ENCODE measurements at places on chromosomes 3 and 15. TPM values are rescaled to one million over a fixed set of nuclear protein-coding genes. Genes with fewer than 3 reads are reported as not detected.

DNA sequence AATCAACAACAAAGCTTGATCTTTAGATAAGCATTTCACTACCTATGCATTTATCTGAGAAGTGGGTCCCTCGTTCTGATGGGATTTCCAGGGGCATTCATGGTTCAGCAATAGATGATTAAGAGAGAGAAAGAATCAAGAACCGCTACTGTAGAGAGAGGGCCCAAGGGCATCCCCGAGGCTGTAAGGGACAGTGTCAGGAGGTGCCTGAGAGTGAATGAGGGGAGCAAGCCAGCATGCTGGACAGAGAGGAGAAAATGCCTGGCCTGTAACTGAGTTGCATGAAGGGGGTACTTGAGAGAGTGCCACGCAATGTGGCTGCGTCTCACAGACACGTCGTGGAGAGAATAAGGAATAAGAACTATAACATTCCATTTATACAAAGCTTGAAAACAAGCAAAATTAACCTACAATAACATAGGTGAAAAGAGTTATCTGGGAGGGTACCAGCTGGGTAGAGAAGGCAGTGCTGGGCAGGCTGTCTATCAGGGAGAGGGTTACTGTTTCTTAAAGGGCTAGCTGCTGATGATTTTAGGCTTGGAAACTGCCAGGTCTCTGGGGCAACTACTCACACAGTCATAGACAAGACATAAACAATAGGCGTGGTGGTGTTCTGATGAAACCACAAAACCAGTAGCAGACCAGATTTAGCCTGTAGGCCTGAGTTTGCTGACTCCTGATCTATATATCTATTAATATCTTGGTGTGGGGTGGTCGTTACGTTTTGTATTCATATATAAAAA lies 374.6 kb upstream of the CFAP20DC start:
- no peaks in the 10 kb centered on the region for H3K36me3 ChIP-seq
- peaks cover 4% of the 10 kb centered on the region for H3K27me3 ChIP-seq

PP2D1 gene
- not detected for total RNA-seq

DNA sequence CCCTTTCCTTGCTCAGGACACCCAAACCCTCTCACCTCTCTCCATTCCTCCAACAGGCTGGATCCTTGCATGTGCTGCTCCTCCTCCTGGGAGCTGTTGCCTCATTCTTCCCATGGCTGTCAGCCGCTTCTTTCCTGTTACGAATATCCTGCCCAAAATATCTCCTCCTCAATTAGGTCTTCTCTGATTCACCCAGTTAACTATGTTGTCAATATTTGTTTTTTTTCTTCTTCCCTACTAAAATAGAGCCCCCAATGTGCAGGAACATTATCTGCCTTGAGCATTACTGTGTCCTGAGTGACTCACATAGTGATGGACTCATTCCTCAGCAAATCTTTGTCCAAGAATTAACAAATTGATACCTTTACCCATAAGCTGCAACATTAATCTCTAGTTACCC lies 357.2 kb downstream of the CLSTN2 start:
- no peak overlapping the region for H3K4me3 ChIP-seq
- peaks cover 2% of the 10 kb centered on the region for H3K27me3 ChIP-seq
- H3K27ac ChIP-seq, result no peak overlapping the region
- no peak for DNase-seq

CXCR6 gene
- not detected for total RNA-seq

MST1R gene
- total RNA-seq, result 0.41 TPM

GRCh38 chr3:165502707-165503106 lies 306.5 kb upstream of the SLITRK3 start:
- H3K27ac ChIP-seq, result no peak overlapping the region
- no peaks in the 10 kb centered on the region for H3K27me3 ChIP-seq
- no peaks in the 10 kb centered on the region for H3K4me1 ChIP-seq
- H3K4me3 ChIP-seq, result no peak overlapping the region
- H3K36me3 ChIP-seq, result no peaks in the 10 kb centered on the region

DNA sequence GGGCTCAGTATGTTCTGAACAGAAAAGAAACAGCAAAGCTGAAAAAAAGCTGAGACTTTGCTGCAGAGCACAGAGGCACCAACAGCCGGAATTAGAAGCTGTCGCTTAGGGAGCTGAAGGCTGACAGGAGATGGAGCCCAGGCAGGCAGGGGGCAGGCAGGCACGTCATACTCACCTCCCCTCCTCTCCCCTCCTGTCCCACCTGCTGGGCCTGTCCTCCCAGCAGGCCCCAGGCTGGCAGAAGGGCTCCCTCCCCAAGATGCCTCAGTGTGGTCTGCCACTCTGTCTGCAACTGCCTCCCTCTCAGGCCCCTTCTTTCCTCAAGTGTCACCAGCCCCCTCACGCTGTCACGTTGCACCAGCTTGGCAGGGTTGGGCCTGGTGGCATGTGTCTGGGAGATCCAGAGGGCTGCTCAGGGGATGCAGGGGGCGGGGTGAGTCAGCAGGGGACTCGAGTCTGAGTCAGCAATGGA lies 3.2 kb upstream of the ANKRD63 start:
- no peak overlapping the region for H3K4me3 ChIP-seq
- H3K27me3 ChIP-seq, result peaks cover 4% of the 10 kb centered on the region
- H3K27ac ChIP-seq, result peak overlapping the region; percentile 31
- peaks cover 2% of the 10 kb centered on the region for H3K36me3 ChIP-seq
- DNase-seq, result no peak

DNA sequence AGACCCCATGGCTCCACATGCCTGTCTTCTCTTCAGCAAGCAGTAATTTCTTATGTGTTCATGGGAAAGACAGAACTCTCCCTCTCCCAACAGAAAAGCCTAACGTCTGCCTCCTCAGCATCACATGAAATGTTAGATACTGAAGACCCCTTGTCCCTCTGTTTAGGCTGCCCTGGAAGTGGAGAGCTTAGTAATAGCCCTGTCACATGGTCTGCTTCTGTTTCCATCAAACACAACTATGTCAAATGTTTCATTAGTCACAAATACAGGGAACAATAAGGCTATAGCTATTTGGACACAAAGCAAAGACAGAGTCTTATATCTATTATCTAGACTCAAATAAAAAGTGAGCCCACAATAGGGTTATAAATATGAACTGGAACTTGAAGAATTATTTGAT lies 190.3 kb upstream of the TRIM42 start:
- no peaks in the 10 kb centered on the region for H3K4me1 ChIP-seq
- no peak for DNase-seq
- H3K27ac ChIP-seq, result no peak overlapping the region

DNA sequence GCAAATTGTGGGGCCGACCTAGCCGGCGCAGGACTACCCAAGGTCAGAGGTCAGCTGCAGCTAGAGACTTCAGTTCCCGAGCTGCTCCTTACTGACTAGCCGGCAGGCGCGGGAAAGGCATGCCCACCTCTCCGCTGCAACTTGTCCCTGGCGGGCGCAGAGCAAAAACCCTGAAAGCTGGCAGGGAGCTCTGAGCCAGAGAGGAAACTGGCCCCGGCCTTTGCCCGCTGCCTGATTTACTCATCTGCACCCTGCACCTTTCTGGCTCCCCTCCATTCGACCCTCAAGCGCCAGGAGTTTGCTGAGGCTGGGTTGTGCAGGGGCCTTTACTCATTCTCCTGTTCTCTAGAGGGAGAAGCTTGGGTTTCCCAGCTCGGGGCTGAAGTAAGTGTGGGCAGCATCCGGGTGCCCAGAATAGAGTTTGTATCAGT lies 1.5 kb downstream of the ZIC4 start:
- peaks cover 84% of the 10 kb centered on the region for H3K27me3 ChIP-seq
- H3K4me3 ChIP-seq, result no peak overlapping the region
- peaks cover 12% of the 10 kb centered on the region for H3K36me3 ChIP-seq

ZNF502 gene
- 1.0 TPM for total RNA-seq

STAC gene
- total RNA-seq, result not detected

GRCh38 chr3:173275740-173276139 lies 121.8 kb upstream of the NLGN1 start:
- no peaks in the 10 kb centered on the region for H3K36me3 ChIP-seq
- peak; percentile 7 for DNase-seq
- no peaks in the 10 kb centered on the region for H3K4me1 ChIP-seq
- no peak overlapping the region for H3K4me3 ChIP-seq
- no peaks in the 10 kb centered on the region for H3K27me3 ChIP-seq
- no peak overlapping the region for H3K27ac ChIP-seq

GRCh38 chr15:55802600-55803376 lies 59.8 kb upstream of the PRTG start:
- H3K27ac ChIP-seq, result no peak overlapping the region
- no peaks in the 10 kb centered on the region for H3K36me3 ChIP-seq
- H3K27me3 ChIP-seq, result peaks cover 22% of the 10 kb centered on the region
- no peak overlapping the region for H3K4me3 ChIP-seq
- H3K4me1 ChIP-seq, result no peaks in the 10 kb centered on the region
- no peak for DNase-seq

- H3K4me1 ChIP-seq, result no peaks in the 10 kb centered on the region
- DNase-seq, result no peak
- no peak overlapping the region for H3K27ac ChIP-seq
- no peaks in the 10 kb centered on the region for H3K27me3 ChIP-seq
- peaks cover 3% of the 10 kb centered on the region for H3K36me3 ChIP-seq
Observed at GRCh38 chr3:33629219-33629618, 88.8 kb downstream of the CLASP2 start.

DNA sequence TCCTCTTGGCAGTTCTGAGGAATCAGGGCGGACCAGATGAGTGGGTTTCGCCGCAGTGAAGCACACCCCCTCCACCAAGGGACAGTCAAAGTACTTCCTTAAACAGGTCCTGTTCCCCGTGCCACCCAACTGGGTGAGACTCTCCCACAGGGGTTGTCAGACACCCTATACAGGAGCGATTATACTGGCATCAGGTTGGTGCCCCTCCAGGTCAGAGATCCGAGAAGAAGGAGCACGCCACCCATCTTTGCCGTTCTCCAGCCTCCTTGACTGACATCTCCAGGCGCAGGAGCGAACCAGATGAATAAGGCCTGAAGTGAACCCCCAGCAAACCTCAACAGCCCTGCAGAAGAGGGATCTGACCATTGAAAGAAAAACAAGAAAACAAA lies 108.1 kb upstream of the ZBTB20 start:
- no peaks in the 10 kb centered on the region for H3K36me3 ChIP-seq
- H3K4me1 ChIP-seq, result no peaks in the 10 kb centered on the region
- no peaks in the 10 kb centered on the region for H3K27me3 ChIP-seq

HRG gene
- not detected for total RNA-seq

- no peaks in the 10 kb centered on the region for H3K27me3 ChIP-seq
- H3K4me1 ChIP-seq, result peaks cover 59% of the 10 kb centered on the region
- peak overlapping the region; percentile 85 for H3K27ac ChIP-seq
- peak; percentile 88 for DNase-seq
- peak overlapping the region; percentile 84 for H3K4me3 ChIP-seq
Observed at GRCh38 chr15:66387163-66388042, 691 bp downstream of the MAP2K1 start.

- H3K27ac ChIP-seq, result no peak overlapping the region
- peaks cover 4% of the 10 kb centered on the region for H3K4me1 ChIP-seq
- H3K36me3 ChIP-seq, result peaks cover 74% of the 10 kb centered on the region
- H3K4me3 ChIP-seq, result no peak overlapping the region
- H3K27me3 ChIP-seq, result no peaks in the 10 kb centered on the region
Observed at GRCh38 chr3:138549179-138549977, 44.7 kb downstream of the CEP70 start.

DNA sequence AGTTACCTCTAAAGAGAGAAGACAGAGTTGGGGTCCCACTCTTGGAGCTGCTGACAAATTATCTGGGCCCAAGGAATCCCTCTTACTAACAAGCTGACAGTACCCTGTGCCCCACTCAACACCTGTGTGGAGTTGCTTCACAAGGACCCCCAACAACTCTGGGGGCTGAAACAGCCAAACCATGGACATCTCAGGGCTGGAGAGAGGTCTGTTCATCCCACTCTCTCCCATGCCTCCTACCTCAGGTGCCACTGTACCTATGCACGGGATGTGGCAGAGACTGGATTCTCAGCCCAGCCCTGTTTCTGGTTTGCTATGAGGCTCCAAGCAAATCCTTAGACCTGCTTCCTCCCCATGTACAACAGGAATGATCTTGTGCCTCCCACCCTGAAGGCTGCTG lies 101.7 kb downstream of the ETFA start:
- peaks cover 13% of the 10 kb centered on the region for H3K36me3 ChIP-seq
- peaks cover 4% of the 10 kb centered on the region for H3K4me1 ChIP-seq
- DNase-seq, result no peak
- no peak overlapping the region for H3K27ac ChIP-seq
- no peaks in the 10 kb centered on the region for H3K27me3 ChIP-seq
